ENCODE measurements at places on chromosomes 5 and 9. TPM values are rescaled to one million over a fixed set of nuclear protein-coding genes. Genes with fewer than 3 reads are reported as not detected.

FRMPD1 gene
- polyA plus RNA-seq: 7.6 TPM

ENC1 gene
- polyA plus RNA-seq: 156 TPM

COL27A1 gene
- 0.17 TPM for polyA plus RNA-seq

ACOT12 gene
- not detected for polyA plus RNA-seq

ARHGEF37 gene
- 12.7 TPM for polyA plus RNA-seq

- DNase-seq: no peak
Observed at GRCh38 chr5:103600086-103600485, 37.5 kb upstream of the NUDT12 start.

DNA sequence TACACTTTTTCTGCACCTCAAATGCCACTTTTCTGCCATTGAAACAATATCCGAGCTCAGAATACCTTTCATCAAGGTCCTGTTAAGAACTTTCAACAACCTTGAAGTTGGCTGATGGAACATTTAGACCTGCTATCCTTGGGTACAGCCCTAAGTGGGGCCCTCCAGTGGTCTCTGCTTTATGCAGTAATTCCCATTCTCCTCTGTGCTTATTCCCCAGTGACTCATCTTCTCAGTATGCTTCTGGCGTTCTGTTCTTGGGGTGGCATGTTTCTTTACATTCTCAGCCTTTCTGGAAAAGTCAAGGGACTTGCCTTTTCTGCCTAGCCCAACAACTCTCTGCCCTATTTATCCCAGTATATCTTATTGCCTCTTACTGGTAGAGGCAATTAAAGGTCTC lies 7.1 kb downstream of the ANP32B start:
- DNase-seq: no peak

DNA sequence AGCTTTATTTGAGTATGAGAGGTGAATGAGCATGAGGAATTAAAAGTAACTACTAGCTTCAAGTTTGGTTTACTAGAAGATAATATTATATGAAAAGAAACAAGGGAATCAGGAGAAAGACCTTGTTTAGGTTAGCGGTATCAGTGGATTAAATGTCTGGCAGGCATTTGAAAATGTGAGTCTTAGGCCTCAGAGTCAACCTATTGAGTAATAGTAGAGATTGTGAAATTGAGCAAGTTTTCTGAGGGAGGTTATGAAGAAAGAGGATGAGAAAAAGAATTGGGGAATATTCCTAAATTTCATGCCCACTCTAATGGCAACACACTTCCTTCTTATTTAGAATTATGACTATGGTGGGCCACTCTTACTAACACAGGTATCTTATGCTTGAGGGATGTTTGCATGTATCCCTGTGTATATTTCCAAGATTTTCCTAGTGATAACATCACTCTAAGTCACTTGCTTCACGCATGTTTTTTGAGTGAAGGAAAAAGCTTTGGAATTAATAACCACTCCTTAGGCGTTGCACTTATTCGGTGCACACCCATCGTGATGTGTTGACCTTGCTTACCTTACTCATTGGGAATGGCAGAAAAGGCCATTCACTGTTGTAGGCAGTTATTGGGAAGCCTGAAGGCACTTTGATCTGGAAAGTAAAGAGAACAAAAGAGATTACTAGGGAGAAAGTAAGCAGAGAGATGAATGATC lies 8.2 kb upstream of the ELL2 start:
- no peak for DNase-seq

DNA sequence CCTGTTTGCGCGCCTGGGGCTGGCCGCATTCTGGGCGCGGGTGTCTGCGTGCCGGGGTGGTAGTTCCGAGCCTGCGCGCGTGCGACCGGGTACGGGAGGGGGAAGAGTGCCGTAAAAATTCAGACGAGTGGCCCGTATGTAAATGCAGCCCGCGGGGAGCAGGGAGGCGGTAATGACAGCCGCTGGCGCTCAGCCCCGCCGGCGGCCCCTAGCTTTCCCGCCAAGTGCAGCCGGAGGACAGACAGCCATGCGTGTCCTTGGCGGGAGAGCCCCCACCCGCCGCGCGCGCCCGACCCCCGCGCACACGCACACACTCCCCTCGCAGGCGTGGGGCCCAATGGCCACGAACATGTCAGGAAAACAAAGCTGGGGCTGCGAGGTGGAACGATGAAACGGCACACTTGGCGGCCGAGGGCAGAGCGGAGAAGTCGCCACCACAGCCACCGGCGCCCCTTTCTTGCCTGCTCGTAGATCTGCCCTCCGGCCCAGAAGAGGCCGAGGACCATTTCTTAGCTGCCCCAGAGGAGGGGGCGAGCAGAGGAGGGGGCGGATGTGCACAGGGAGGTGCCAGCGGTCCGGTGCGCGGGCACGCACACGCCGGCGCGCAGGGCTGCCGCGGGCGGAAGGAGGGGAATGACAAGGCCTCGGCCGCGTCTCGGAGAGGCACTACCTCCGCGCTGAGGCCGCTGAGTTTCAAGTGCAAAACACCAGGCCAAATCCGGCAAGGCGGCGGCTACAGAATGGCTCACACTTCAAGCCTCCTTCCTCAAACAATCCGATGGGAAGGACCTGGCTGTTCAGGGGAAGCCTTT lies 208.4 kb downstream of the MEF2C start:
- peak; percentile 94 for DNase-seq

GRCh38 chr5:50302815-50303490 lies 138.1 kb downstream of the EMB start:
- DNase-seq: no peak

- DNase-seq: no peak
Observed at GRCh38 chr5:153523211-153523610, 32.7 kb downstream of the GRIA1 start.

- no peak for DNase-seq
Observed at GRCh38 chr9:6128030-6128429, 87.6 kb upstream of the IL33 start.

GRCh38 chr5:107470295-107470582 lies 200.5 kb downstream of the EFNA5 start:
- DNase-seq: no peak
